ENCODE measurements at places on chromosomes 3 and 15.

GRCh38 chr3:24229468-24230221 is 265.0 kb downstream of the THRB start:
- DNase-seq: no peak

GRCh38 chr3:43866529-43867353 is 176.0 kb downstream of the ABHD5 start:
- DNase-seq: peak; percentile 92

- DNase-seq: no peak
Measured at GRCh38 chr3:191391861-191392808, 61.8 kb upstream of the UTS2B start.

DNA sequence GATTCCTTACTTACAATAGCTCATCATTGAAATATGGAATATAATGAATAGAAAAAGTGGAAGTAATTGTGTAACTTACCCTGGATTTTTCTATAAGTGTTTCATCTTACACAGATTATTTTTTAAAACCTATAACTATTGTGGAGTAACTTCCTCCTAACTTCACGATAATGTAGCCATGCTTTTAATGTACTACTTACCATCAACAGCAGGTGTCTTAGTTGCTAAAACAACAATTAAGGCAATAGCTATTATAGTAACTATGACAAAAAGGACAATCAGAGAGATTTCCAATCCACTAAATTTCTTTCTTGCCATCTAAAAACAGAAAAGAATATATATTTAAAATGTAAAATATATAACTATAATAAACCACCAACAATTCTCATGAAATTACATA is 2.6 kb downstream of the SI start:
- DNase-seq: no peak

DNA sequence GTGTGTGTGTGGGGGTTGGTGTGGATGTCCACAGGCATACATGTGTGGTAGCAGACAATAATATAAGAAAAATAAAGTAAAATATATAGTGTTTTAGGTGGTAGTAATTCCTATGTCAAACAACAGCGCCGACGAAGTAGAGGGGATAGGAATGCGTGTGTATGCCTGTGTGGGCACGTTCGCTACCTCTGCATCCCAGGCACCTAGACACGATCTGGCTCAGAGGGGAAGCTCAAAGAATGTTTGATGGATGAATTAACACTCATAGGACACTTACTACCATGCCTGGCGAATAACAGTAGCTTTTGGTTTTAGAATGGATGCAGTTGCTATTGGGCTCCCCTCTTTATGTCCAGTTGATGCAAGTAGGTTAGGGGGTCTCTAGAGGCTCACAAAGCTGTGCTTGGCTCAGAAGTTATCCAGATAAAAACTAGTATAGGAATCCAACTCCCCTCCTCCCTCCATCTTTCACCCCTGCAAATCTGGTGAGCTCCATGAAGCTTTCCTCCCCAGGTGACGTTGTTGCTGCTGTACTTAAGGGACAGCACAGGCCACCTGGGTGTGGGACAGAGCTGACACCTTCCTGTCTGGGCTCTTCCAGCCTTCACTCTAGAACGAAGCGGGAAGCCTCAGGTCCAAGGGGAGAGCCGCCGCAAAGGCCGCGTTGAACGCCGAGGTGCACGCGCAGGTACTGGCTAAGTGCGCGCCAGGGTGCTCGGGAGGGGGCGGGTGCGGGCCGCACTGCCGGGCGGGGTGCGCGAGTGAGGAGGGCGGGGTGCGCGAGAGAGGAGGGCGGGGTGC is 192.6 kb upstream of the LYSMD4 start:
- DNase-seq: no peak

GRCh38 chr3:98525494-98525893 is 2.8 kb upstream of the CLDND1 start:
- DNase-seq: no peak

DNA sequence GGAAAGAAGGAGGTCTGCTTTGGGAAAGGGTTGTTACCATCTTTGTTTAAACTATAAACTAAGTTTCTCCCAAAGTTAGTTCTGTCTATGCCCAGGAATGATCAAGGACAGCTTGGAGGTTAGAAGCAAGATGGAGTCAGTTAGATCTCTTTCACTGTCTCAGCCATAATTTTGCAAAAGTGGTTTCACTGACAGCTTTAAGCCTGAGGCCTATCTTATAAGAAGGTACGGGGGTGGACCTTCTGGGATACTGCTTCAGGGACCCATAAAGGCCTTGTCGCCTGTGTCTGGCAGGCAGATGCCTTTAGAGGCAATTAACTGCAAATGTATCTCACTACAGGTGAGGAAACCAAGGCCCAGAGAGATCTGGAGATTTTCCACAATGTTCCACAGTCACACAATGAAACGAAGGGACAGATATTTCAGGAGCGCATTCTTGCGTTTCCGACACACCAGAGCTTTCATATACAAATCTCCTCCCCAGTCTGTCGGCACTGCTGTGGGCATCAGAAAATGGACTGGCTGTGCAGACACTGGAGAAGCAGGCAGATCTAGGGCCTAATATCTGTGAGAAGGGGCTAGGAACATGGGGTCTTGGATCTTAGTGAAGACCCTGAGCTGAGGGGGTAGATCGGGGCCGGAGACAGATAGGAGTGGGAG is 169.5 kb upstream of the SMAD3 start:
- DNase-seq: no peak

- no peak for DNase-seq
Measured at GRCh38 chr15:90882781-90883525, 1.4 kb upstream of the FES start.

DNA sequence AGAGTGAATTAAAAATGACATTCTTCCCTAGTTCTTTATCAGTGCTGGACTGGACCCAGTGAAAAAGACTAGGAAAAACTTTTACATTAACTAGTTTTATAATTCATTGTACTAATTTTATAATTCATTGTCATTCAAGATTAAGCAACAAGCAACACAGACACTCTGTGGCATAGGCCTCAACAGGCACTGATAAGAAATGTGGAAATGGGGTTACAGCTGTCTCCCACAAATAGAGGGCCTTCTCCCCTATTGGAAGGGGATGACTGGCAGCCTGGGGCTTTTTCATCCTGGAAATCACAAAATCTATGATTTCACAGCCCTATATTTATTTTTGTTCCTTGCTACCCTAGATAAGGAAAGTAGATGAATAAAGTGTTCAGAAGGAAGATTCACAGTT is 370.6 kb downstream of the GBE1 start:
- no peak for DNase-seq

GRCh38 chr3:72446218-72447058 is 401.8 kb downstream of the SHQ1 start:
- peak; percentile 30 for DNase-seq

DNA sequence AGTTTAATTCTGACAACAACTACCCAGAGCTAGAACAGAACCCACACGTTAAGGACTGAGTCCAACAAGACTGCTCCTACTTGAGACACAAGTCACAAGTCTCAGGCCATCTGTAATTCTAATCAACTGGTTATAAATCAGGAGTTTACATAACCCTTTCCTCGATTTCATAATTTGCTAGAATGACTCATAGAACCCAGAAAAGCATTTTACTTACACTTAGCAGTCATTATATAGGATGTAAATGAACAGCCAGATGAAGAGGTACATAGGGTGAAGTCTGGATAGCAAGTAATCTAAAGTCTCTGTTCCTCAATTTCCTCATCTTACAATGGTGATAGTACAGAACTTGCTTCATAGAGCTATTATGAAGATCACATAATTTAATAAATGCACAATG is 1018.2 kb downstream of the DIPK2A start:
- peak; percentile 22 for DNase-seq

GRCh38 chr3:194001-194400 is 2.6 kb upstream of the CHL1 start:
- DNase-seq: no peak

DNA sequence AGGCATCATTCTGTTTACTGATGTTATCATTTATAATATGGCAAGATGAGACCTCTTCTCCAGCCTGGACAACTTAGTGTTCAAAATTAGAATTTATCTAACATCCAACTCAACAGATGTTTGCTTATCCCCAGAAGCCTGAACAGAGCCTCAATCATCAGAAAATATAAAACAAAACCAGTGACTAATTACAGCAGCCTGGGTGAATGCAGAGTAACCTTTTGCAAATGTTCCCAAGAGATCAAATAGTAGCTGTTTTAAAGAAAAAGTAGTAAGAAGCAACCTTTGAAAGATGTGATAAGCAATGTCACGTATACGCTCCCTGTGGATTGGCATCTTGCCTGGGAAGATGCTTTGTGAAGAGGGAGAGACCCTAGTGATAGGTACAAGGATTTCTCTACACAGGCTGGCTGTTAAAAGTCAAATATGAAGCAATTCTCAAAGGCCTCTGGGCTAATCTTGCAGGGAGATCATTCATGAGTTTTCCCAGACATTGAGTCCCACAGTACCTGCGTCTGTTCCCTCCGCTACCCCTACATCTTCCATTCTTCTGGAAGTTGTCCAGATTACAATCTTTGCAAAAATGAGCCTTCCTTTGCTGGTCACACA is 39.3 kb upstream of the PRICKLE2 start:
- peak; percentile 60 for DNase-seq

- no peak for DNase-seq
Measured at GRCh38 chr15:36843822-36844221, 256.5 kb downstream of the MEIS2 start.

- no peak for DNase-seq
Measured at GRCh38 chr3:107969525-107969924, 121.3 kb downstream of the CD47 start.

GRCh38 chr3:138845181-138845601 is 10.5 kb upstream of the PIK3CB start:
- DNase-seq: no peak

DNA sequence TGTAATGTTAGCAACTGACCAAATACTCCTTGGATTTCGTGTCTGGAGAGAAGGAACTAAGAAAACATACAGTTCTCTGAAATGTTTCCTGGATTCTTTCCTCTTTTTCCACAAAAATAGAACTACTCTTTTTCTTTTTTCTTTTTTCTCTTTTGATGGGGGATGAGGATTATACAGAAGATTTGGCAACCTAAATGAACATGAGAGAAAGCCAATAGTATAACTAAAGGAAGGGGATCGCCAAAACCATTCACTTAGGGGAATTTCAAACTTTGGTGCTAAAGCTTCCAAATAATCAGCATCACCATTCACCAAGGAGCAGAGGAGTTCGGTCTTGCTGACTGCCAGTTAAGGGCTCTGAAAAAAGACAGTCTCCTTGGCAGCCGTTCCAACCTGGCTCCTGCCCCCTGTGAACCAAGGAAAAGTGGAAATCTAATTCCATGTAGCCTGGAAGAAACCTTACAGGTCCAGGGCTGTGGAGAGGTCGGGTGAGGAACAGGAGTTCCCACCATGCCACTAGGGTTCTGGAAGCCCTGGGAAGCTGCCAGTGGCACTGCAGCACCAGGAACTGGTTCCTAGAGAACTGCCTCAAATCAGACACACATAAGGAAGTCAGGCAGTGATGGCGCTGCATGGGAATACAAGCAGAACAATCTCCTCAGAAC is 176.9 kb downstream of the TNIK start:
- peak; percentile 9 for DNase-seq

- DNase-seq: no peak
Measured at GRCh38 chr3:111901637-111902036, 42.6 kb downstream of the PHLDB2 start.

- no peak for DNase-seq
Measured at GRCh38 chr15:32889214-32889613, 171.4 kb downstream of the GREM1 start.
